ENCODE measurements at places on chromosomes 12 and 14.

GRCh38 chr12:106248846-106249371, 1.1 kb upstream of the CKAP4 start:
- DNase-seq, result no peak

GRCh38 chr12:52561880-52562449, 9.0 kb upstream of the KRT71 start:
- DNase-seq, result no peak

DNA sequence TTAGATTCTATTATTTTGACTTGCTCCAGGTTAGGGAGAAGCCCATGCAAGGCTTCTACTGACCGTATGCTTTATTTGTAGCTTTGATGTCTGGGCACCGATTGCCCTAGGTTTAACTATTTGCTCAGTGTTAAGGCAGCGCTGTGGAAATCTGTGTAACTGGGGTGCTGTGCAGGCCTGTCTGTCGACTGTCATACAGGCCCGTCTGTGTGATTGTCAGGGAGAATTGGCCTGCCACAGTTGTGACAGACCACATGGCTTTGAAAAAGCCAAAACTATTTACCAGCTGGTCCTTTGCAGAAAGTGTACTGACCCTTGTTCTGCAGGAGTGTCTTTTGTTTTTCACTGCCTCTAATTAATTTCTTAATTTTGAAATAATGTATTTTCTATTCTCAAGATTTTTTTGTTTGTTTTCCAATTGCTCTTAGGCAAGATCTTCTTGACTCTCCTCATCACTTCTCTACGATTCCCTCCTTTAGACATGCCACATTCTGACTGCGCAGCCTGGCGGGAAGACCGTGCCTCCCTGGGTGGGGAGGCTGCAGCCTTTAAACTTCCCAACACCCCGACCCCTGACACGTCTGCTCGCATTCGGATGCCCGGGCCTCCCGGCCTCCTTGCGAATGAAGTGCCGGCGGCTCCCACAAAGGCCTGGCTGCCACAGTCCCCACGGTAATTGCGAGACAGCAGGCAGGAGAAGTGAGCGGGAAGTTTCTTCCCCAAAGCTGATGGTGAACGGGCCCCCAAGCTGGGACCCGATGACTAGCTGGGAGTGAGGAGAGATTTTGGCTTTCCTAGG, 99.0 kb upstream of the EVL start:
- no peak for DNase-seq

DNA sequence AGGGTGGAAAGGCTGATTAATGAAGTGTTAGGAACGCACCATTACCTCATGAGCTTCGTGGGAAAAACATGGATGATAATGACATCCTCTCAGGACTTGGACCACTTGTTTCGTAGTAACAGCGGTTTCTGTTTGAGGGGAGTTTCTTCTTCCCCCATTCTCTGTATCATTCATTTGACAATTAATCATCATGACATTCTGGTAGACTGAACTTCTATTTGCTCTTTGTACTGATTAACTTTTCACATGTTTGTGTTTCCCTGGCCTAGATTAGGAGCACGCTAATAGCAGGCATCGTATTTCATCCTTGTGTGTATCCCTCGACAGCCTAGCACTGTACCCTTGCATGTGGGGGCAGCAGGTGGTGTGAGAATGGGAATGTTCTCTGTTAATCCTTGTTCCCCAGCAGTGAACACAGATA, 8.0 kb downstream of the LRRC74A start:
- DNase-seq, result no peak

GRCh38 chr12:117714203-117714602, 254.6 kb downstream of the KSR2 start:
- no peak for DNase-seq

DNA sequence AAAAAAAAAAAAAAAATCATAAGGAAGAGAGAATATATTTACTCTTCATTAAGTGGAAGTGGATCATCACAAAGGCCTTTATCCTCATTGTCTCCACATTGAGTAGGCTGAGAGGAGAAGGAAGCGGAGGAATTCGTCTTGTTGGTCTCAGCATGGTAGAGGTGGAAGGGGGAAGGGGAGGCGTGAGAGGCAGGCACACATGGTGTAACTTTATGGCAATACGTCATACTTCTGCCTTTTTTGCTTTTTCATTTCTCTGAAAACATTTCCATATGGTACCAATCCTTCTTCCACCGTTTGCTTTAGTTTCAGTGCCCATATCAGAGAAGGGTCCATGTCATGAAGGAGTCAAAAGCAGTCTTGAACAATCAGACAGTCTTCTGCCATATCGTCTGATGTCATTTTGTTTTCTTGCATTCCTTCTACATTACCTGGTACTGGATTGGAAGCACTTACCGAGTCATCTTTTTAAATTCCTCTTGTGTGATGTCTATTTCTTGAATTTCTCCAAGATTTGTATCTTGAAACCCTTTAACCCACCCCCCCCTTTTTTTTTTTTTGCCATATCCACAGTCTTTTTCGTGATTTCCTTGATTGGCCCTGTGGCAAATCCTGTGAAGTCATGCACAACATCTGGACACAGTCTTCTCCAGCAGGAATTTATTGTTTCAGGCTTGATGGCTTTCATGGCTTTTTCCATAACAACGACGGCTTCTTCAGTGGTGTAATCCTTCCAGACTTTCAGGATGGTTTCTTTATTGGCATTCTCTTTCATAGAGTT, 8.9 kb downstream of the FUT8 start:
- DNase-seq, result no peak

DNA sequence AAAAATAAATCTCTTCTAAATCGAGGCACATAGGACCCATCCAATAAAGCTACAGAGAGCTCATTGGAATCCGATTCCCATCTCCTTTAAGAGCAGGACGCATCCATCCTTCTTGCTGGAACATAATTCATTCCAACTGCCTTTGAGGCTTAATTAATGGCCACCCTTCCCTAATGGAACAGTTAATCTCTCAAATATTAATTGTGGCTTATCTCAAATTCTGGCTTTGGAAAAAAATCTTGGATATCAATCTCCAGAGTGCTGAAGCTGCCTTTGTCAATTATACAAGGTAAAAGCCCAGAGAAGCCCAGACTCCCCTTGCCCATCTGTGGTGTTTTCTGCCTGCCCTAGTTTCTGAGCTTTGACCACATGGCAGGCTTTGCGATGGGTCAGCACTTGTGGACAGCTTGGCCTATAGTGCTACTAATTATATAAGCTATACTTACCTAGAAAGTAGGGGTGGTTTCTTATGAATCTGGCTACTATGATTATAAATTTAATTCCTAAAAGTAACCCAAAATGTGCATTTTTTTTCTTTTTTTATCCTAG, 246.3 kb downstream of the NUAK1 start:
- no peak for DNase-seq

DNA sequence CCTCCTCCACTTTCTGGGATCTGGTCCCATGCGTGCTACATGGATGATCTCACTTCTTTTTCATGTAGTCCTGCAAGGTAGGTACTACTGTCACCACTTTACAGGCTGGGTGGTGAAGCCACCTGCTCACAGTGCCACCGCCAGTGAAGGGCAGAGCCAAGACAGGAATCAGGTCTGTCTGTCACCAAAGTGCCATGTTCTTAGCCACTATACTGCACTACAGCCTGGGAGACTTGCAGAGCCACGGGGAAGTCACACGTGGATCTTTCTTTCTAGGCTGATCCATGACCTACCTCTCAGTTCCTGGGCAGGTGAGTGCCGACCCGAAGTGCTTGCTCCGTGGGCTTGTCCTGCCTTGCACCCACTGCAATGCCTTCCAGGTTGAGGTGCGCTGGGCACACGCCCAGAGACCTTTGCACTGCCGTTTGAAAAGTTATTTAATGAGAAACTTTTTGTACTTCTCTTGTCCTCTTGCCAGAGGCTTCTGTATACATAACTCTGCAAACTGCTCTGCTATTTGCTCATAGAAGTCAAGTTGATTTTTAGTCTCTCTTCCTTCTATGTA, 19.7 kb upstream of the CLMN start:
- DNase-seq, result no peak

DNA sequence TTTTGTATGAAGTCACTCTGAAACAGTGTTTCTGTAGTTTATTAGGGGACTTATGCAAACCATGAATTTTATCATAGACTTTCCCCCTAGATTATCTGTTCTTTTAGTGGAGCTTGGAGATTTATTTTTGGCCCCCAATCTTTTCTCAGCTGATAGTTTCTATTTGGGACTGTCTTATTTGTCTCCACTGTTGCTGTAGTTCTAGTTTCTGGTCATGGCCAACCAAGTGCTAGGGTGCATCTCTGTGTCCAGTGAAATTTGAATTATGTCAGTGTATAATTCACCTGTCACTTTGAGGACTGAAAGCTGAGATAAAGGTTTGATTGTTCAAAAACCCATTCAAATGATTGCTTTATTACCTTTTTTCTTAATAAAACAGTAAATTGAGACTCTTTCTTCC, 61.3 kb downstream of the KTN1 start:
- DNase-seq, result no peak

DNA sequence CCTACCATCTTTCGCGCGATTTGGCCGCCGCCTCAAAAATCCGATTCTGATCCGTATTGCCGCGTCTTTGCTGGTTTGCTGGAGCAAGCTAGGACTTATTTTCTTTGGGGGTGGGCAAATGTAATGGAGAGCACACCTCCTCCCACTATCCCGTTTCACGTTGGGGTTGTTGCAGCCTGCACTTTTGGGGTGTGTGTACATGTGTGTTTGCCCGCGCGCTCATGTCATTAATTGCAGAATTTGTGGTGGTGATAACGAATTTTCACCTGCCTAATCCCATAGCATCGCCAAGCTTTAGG, 657 bp downstream of the METAP2 start:
- DNase-seq, result peak; percentile 35

DNA sequence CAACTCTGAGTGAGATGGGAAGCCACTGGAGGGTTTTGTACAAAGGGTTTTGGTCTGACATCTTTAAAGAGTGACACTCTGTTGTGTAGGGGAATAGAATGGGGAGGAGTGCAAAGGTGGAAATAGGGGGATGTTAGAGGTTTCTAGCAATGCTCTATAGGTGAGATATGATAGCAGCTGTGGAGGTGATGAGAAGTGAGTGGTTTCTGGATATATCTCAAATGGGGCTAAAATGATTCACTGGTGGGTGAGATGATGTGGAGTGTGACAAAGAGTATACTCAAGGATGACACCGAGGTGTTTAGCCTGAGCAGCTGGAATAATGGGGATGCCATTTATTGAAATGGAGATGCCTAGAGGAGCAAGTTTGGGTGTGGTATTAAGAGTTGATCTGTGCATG, 426.4 kb downstream of the PCNX1 start:
- no peak for DNase-seq

DNA sequence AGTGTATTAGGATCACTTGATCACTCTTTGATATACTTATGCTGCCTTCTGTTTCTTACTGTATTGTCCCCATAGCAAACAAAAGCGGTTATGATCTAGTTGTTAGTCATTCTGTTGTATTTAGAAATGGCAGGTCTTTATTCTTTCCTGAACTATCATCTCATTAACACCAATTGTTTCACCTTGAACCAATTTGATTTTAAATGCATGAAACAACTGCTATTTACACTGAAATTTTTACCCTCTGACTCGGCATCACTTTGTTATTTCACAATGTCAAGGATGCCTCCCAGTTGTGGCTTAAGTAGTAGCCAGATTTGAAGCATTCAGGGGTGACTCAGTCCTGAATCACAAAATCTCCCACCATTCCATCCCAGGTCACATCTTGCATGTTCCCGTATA, 303.5 kb downstream of the EGLN3 start:
- DNase-seq, result no peak

DNA sequence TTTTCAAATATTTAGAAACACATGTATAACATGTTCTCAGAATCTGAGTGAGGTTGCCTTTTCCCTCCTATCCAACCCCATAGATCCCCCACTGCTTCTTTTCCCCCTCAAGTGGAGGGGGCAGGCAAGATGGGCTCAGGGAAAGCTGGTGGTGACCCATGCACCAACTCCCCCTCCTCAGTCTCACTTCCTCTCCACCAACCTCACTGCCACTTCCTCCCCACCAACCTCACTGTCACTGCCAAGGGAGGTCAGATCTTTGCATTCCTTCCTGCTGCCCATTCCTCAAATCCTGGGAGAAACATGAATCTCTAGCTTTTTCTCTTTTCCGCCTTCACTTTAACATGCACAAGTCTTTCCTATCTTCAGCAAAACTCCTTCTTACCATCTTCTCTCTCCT, 48.7 kb downstream of the SPTB start:
- DNase-seq, result no peak

DNA sequence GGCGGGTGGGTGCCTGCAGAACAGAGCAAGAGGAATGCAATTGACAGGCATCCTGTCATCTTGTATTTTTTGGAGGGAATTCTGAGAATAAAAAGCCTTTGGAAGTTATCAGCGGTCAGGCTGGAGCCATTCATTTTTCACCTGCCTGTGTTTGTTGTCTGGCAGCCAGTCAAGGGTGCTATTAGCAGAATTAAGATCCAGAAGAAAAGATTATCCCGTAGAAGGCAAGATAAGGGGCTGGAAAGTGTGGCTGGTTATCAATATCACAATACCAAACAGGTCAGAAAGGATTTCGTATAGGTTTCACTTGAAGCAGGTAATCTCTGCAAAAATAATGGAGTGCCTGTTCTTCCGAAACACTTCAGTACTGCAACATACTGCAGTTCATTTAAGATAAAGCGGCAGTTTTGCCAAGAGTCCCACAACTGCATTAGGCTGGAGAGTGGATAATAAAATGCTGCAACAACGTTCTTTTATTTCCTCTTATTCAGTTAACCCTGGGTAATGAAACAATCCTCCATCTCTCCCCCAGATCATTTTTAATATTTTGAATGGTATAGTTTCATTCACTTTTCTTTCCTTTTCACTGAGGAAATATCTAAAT, 171.2 kb upstream of the CDKN3 start:
- DNase-seq, result no peak

GRCh38 chr12:80715713-80716249, 931 bp upstream of the MYF5 start:
- no peak for DNase-seq

- no peak for DNase-seq
Observed at GRCh38 chr12:65778258-65779090, 45.8 kb upstream of the HMGA2 start.

DNA sequence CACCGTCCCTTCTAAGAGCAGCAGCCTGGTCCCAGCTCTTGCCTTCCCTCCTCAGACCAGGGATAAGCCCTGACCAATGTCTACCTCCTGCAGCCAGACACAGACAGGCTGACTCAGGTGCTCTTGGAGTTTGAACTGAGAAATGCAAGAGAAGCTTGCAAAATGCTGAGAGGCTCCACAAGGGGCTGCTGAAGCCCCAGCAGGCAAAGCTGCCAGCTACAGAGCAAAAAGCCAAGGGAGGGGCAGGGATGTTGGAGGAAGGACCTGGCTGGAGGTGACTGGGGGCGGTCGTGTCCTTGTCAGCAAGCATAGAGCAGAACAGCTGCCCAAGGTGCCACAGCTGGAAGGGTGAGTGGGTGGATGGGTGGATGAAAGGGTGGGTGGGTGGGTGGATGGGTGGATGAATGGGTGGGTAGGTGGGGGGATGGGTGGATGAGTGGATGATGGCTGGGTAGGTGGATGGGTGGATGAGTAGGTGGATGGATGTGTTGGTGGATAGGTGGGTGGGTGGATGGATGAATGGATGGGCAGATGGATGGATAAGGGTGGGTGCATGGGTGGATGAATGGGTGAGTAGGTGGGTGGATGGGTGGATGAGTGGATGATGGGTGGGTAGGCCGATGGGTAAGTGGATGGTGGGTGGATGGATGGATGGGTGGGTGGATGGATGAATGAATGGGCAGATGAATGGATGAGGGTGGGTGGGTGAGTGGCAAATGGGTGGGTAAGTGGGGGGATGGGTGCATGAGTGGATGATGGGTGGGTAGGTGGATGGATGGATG, 4.0 kb upstream of the INF2 start:
- no peak for DNase-seq
